ENCODE measurements at places on chromosomes 11 and 22.

- DNase-seq, result no peak
These were observed 29.5 kb upstream of the NCAM1 start for GRCh38 chr11:112931703-112932102.

DNA sequence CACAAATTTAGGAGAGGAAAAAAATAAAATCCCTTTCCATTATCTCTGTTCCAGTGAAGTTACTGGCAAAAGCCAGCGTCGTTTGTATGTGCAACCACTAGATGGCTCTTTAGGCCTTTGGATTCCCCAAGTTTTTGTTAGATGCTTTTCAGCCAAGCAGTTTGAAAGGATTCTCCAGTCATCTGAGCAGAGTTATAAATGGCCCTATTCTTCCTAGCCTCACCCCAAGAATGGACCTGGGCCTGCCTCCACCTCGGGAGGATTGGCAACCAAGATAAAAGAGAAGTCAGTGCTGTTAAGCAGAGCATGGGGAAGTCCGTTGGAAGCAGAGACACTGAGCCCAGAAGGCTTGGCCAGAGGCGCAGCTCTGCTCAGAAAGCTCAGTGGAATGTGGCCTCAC lies 15.4 kb downstream of the FAM181B start:
- DNase-seq, result peak; percentile 26

- DNase-seq, result peak; percentile 17
These were observed 46.4 kb downstream of the PPP6R3 start for GRCh38 chr11:68506908-68507307.

- no peak for DNase-seq
These were observed 290.7 kb upstream of the MPPED2 start for GRCh38 chr11:30876663-30877396.

DNA sequence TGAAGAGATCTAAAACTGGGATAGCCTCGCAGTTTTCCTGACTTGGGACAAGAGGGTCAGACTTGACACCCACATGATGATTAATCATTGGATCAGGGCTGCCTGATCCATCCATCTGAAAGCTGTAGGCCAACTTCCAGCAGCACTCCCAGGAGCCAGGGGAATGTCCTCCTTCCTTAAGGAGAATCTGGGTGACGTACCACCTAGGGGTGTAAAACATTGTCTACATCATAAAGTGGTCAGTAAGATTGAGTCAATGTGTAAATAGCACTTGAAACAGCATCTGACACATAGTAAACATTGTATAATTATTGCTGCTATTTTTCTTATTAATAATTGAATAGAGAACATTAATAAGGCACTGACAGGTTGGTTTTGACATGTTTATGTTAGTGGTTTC lies 392.8 kb downstream of the JRKL start:
- no peak for DNase-seq

DNA sequence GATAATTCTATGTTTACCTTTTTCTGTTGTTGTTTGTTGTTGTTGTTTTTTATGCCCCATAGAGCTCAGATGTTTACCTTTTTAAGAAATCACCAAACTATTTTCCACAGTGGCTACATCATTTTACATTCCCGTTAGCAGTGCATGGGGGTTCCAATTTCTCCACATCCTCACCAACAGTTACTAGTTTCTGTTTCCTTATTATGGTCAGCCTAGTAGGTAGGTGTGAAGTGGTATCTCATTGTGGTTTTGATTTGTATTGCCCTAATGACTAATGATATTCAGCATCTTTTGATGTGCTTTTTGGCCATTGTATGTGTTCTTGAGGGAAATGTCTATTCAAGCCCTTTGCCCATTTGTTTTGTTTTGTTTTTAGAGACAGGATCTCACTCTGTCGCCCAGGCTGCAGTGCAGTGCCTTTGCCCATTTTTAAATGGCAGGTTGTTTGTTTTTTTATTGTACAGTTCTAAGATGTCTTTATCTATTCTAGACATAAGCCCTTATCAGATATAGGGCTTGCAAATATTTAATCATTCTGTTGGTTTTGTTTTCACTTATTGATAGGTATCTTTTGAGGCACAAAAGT lies 27.5 kb downstream of the CHEK2 start:
- no peak for DNase-seq

- DNase-seq, result no peak
These were observed 72.0 kb downstream of the CD44 start for GRCh38 chr11:35210876-35211546.

- no peak for DNase-seq
These were observed 134.8 kb downstream of the C11orf58 start for GRCh38 chr11:16873289-16873688.

- DNase-seq, result no peak
These were observed 147.4 kb upstream of the POU2AF2 start for GRCh38 chr11:111098091-111098490.

DNA sequence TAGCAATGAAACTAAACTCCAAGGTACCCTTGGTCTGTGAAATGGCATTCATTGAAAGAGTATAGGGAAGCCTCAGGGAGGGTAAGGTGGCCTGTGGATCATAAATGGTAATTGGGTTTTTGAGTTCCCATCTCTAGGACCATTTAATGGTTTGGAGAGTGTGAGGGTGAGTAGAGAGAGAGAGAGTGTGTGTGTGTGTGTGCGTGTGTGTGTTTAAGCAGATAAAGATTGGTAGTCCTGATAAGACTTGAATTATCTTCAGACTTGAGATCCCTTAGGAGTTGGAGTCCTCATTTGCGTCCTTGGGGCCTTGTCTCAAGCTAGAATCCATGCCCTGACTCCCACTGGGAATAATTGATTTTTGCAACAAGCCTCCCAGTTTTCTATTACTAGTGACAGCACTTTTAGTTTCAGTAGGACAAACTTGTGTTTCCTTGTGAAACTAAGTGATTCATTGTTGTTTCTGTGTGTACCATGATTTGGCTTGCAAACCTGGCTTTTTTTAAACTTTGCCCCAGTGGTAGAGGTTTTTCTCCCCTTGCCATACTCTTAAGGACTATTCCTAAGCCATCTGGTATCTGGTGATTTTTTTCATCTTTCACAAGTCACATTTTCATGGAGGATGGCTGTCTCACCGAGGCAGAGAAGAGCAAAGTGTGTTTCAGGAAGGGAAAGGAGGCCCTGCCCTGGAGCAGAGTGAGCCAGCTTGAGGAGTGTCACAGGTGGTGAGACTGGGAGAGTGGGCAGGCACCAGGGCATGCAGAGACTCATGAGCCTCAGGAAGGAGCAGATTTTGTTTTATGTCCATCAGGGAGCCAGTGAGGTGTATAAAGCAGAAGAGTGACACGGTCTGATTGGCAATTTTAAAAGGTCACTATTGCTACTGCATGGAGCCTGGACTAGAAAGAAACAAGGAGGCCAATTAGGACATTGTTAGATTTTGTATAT lies 26.7 kb downstream of the ALKBH3 start:
- DNase-seq, result no peak

GRCh38 chr22:48756146-48757111 lies 1071.2 kb downstream of the BRD1 start:
- DNase-seq, result no peak

DNA sequence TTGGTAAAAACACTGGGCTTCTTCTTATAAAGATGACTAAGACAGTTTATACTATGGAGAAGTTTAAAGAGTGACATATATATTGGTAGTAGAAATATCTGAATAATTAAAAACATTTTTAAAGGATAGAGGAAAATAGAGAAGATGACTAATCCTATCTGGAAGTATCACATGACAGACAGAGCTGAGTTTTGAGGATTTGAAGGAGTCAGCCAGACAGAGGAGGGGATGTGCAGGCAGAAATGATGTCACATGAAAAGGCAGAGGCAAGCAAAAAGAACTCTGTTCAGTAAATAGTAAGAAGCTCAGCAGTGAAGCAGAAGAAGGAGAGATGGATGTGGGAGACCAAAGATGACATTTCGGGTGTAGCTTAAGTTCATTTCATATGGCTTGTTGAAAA lies 1.6 kb downstream of the OR10A2 start:
- DNase-seq, result no peak

DNA sequence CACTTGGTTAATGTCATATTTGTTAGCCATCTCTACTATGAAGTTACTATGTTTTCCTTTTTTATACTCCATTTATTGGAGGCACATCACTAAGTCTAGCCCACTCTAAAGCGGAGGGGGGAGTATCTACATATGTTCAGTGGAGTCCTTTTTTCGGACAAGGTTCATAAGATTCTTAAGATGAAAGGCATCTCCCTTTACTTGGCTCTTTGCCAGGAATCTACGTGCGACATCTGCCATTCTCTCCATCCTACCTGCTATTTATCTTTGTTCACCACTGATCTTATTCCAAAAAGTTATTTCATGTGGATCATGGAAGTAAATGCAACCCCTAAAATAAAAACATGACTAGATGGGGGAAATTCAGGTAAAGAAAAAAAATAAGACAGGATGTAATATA lies 77.4 kb upstream of the YWHAH start:
- DNase-seq, result no peak

DNA sequence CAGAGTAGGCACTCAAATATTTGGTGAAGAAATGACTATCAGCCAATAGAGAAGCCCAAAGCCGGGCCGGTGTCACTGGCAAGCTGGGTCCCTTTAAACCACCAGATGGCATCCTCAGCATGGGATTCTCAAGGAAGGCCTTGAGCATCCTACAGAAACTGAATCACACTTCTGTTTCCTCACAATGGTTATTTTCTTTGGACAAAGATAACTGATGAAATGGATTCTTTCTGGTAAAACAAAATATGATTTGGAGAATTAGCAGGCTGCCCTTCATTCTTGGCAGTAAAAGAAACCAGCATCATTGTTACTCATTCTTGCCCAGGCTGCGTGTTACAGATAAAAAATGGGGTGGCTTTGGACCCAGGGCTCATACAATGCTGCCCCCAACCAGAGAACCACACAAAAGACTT lies 30.3 kb upstream of the ASPHD2 start:
- peak; percentile 43 for DNase-seq

- no peak for DNase-seq
These were observed 47.9 kb downstream of the ALX4 start for GRCh38 chr11:44261800-44262591.

DNA sequence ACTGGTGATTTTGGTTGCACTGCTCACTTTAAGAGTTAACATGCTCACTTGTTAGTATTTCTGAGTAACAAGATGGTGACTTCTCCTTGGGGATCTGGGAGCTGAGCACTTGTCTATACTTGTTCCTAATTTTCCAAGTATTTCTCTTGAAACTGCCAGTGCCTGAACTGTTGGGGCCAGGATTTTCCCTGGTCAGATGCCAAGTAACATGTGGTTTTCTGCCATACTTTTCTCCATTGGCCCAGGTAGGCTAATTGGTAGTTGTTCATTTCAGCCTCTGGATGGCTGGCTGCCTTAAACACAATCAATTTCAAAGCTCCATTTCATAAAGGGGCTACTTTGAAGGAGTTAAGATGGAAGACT lies 35.0 kb downstream of the RNF141 start:
- no peak for DNase-seq

DNA sequence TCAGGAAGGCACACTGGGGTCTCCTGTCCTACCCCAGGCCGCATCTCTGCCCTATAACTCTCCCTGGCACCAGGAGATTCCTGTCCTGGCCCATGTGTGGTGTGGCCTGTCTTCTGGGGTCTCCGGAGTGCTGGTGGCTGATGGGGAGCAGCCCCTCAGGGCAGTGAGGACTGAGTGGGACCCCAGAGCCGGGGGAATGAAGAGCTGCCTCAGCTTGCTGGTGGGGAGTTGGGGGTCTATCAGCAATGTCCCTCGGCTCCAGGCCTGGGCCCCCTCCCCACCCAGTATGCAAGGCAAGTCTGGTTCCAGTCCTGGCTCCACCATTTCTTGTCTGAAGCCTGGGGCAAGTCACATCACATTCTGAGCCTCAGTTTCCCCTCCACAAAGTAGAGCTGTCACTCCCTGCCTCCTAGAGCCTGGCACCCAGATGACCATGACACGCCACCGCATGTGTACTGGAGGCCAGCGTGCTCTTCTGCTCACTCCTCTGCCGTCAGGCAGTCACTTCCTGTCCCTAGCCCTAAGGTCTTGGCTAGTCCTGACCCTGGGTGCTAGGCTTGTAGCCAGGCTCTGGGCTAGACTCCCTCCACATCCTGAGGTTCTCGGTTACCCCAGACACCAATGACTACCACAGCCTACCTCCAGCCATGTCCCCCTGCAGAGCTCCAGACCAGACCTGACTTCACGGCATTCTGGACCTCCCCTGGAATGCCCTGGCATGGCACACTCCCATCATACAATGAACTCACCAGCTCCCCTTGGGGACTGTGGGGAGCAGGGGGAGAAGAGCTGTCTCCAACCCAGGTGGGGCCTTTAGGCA lies 12.8 kb downstream of the ARAP1 start:
- no peak for DNase-seq

GRCh38 chr11:123362941-123363340 lies 67.1 kb upstream of the GRAMD1B start:
- no peak for DNase-seq

DNA sequence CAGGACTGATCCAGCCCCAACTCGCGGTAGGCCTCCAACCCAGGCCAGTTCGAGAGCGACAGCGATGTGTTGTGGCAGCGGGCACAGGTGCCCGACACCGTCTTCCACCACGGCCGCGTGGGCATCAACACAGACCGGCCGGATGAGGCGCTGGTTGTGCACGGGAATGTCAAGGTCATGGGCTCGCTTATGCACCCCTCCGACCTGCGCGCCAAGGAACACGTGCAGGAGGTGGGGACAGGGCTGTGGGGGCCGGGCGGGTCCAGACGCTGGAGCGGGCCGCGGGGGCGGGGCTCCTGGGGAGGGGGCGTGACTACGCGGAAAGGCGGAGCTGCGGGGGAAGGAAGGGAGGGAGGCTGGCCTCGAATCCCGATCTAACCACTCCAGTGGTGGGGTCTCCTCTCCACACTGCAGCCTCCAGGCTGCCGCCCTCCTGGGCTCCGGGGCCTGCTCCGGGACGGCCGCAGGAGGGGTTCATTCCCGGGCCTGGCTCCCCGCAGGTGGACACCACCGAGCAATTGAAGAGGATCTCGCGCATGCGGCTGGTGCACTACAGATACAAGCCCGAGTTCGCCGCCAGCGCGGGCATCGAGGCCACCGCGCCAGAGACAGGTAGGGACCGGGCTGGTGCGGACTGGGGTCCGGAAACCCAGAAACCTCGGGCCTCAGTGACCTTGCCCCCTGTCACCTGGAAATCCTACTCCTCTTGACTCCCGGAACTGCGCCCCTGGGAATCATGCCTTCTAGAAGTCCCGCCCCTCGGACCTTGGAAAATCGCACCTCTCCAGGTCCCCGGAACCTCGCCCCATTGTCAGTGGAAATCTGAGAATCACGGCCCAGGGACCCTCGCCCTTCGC lies 14.9 kb downstream of the TMEM258 start:
- DNase-seq, result no peak

DNA sequence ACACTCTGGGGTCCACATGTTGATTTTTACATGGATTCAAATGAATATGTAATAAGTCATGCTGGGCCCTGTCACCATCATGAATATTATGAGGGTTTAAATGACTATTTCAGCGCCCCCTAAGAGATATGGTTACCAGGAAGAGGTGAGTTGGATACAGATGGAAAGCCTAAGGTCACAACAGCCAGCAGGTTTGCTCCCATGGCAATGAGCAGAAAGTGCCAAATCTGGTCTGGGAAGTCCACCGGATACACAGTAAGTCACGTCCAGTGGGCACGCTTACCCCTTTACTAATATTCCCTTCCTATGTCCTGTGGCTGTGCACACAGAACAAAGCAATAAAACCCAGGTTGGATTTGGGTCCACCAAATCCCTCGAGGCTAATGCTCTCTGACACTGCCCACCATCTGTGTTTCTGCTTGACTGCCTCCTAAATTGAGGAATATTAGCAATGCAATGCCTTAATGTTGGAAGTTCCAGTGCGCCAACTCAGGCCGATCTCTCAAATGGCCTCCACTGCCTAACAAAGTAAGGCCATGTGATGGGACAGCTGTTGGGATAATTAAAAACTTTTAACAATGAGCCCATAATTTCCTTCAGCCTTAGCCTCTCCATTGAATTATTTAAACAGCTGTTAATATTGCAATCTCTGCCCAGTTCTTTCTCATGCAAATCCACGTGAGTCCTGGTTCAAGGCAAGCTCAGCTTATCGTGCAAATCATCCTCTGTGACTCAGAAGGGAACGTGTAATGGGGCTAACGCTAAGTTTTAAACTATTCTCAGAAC lies 97.6 kb downstream of the SLC1A2 start:
- DNase-seq, result no peak

All from SHP77 (cell line).